ENCODE measurements at places on chromosomes 1 and 21.

- DNase-seq = no peak
These were observed 21.4 kb downstream of the TGFB2 start for GRCh38 chr1:218366322-218367052.

- no peak for DNase-seq
These were observed 149.5 kb upstream of the NEGR1 start for GRCh38 chr1:72431810-72432209.

- DNase-seq = no peak
These were observed 19.4 kb downstream of the LGALS8 start for GRCh38 chr1:236543065-236543669.

- DNase-seq = no peak
These were observed 139.9 kb downstream of the DHRS3 start for GRCh38 chr1:12477936-12478611.

DNA sequence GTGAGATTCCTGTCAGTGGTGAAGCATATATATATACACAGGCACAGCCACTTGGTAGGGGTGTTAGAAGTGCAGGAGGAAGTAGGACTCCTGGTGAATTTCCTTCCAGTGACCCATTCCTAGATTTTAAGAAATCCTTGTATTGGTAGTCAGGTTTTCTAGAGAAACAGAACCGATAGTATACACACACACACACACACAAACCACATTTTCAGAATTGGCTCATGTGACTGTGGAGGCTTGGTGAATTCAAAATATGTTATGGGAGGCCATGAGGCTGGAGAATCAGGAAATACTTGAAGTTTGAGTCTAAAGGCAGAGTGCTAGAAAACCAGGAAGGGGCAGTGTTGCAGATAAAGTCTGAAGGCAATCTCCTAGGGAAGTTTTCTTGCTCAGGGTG, 114.2 kb downstream of the FCRL5 start:
- DNase-seq = no peak

DNA sequence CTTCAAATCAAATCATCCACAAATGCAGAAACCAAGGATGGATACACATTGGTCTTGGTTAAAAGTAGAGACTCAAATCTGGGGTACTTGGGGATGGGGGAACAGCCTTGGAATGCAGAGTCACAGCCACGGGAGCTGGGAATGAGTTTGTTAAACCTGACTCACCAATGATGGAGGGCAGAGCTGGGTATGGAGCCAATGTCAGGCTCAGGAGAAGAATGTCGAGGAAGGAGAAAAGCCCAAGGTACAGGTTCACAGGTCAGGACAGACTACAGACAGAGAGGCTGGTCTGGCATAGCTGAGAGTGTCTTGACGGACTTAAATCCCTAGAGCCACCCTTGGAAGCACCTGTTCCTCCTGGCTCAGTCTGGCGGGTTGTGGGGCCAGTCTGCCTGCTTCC, 237.6 kb downstream of the NTNG1 start:
- no peak for DNase-seq

- no peak for DNase-seq
These were observed 67.3 kb upstream of the RAB3GAP2 start for GRCh38 chr1:220339581-220339980.

All from stimulated activated CD4-positive, alpha-beta T cell treated with anti-CD3 and anti-CD28 coated beads, Interleukin-1b, Interleukin-23, amount 100 ng/mL, for 4 hours (primary cell).